ENCODE measurements at places on chromosomes 1 and 21.

DNA sequence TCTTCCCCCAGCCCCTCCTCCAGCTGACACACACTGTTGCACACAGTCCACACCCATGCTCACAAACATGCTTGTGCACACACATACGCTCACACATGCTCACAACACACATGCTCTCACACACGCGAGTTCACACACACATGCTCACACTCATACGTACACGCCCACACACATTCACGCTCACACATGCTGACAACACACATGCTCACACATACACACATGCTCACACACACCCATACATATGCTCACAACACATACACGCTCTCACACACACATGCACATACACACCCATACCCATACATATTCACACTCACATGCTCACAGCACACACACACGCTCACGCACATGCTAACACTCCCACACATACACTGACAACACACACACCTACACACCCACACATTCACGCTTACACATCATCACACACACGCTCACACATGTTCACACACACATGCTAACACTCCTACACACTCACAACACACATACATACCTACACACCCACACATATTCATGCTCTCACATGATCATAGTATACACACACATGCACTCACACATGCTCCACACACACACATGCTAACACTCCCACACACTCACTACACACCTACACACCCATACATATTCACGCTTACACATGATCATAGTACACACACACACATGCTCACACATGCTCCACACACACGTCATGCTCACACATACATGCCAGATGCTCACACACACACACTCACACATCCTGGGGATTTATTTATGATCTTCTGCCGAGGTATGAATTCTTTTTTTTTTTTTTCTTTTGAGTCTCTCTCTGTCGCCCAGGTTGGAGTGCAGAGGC, 10.7 kb downstream of the DRAXIN start:
- no peak for DNase-seq

GRCh38 chr1:204126386-204126785, 25.5 kb downstream of the ETNK2 start:
- DNase-seq: no peak

DNA sequence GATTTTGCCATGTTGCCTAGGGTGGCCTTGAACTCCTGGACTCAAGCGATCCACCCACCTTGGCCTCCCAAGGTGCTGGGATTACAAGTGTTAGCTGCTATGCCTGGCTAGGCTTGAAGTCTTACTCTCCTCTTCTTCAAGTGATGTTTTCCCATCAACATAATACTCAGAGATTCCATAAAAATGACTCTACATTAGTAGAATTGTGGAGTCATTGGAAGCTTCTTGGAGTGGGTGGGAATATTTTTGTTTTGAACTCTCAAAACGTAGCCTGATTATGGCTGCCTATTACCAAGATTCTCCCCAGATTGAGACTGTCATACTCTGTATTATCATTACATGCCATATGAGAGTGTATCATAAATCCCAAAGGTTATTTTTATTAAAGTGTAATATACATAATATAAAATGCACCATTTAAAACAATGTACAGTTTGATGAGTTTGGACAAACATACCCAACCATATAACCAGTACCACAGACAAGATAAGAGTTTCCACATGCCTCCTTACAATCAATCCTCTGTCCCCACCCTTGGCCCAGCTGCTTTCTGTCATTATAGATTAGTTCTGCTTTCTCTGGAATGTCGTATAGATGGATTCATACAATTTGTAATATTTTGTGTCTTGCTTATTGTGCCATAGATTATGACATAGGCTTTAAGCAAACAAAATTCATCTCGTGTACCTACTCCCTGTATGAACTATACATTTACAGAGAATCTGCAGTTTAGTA, 8.0 kb upstream of the DNM3 start:
- DNase-seq: no peak

GRCh38 chr1:115057661-115058254, 28.1 kb downstream of the TSHB start:
- DNase-seq: no peak

- DNase-seq: no peak
These were observed 416.9 kb upstream of the USP24 start for GRCh38 chr1:55632058-55632457.

Measured in activated CD8-positive, alpha-beta memory T cell treated with anti-CD3 and anti-CD28 coated beads, Interleukin-2, amount 50 U/mL, for 4 hours (primary cell).